ENCODE measurements at places on chromosomes 7 and 10. TPM values are rescaled to one million over a fixed set of nuclear protein-coding genes. Genes with fewer than 3 reads are reported as not detected.

DNA sequence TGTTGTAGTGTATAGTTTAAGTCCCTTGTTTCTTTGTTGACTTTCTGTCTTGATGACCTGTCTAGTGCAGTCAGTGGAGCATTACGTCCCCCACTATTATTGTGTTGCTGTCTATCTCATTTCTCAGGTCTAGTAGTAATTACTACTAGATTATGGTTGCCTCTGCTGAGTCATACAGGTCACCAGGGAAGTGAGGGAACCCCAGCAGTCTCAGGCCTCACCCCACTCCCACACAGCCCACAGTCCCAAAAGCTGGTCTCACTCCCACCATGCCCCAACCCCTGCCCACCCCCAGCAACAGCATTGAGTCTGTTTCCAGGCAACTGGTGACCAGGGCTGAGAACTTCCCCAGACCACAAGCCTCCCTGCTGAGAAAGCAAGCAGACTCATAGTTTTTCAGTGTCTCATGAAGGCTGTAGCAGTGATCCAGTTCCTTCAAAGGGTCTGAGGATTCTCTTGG is 88.0 kb downstream of the PLXDC2 start:
- DNase-seq: no peak
- no peaks in the 10 kb centered on the region for H3K27me3 ChIP-seq
- no peak overlapping the region for H3K27ac ChIP-seq
- no peak overlapping the region for H3K4me3 ChIP-seq

- H3K4me3 ChIP-seq: no peak overlapping the region
- no peaks in the 10 kb centered on the region for H3K4me1 ChIP-seq
- DNase-seq: no peak
- no peak overlapping the region for H3K27ac ChIP-seq
- H3K27me3 ChIP-seq: no peaks in the 10 kb centered on the region
These were observed 477.5 kb upstream of the FOXK1 start for GRCh38 chr7:4204513-4205165.

DNA sequence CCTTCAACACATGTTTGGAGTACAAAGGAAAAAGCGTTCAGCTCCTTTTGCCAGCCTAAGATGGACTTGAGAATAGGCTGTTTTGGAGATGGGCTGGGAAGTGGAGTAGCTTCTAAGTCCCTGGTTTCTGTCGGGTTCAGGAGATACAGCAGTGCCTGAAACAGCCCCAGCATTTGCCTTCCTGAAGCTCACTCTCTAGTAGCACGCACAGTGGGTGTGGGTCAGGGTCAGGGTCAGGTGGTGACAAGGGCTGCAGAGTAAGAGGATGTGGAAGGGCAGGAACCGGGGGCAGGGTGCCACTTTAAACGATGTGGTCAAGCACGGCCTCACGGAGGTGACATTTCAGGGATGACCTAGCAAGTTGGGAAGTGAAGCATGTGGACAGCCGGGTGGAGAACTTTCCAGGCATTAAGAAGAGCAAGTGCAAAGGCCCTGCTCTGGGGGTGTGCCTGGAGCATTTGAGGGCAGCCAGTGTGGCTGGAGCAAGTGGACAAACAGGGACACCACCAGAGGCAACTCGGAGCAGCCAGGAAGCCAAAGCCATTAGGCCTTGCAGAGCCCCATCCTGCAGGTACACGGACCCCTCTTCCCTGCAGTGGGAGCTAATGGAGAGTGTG is 382.2 kb upstream of the ZMIZ1 start:
- H3K27ac ChIP-seq: no peak overlapping the region
- H3K4me3 ChIP-seq: no peak overlapping the region
- no peaks in the 10 kb centered on the region for H3K36me3 ChIP-seq
- H3K27me3 ChIP-seq: no peaks in the 10 kb centered on the region

GRCh38 chr7:55969391-55969790 is 5.0 kb downstream of the NIPSNAP2 start:
- no peak overlapping the region for H3K4me3 ChIP-seq
- peaks cover 16% of the 10 kb centered on the region for H3K36me3 ChIP-seq
- H3K27me3 ChIP-seq: no peaks in the 10 kb centered on the region
- no peaks in the 10 kb centered on the region for H3K4me1 ChIP-seq
- no peak overlapping the region for H3K27ac ChIP-seq

DNA sequence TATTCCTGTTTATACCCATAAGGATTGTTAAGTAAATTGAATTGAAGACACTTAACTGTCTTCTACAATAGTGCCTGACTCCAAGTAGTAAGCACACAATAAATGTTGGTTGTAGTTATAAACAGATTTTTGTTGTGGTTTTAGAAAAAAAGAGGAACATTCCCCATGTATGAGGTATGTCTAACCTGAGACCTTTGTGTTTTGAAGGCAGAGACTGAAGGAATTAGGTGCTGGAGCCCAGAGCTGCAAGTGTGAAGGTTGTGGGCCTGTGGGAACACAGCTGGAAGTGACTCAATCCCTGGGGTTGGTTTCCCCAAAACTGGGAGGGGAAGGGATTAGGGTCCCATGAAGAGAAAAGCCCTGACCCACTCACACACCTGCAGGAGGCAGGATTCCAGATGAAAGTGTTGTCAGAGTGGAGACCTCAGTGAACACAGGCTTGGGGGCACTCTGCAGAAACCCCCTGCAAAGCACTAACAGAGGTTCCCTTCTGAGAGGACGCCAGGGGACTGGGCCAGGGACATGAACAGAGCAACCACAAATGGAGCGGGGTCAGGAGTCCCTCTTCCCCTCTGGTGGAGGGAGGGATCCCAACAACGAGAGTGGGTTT is 265.1 kb upstream of the KLF14 start:
- H3K27ac ChIP-seq: peak overlapping the region; percentile 20
- no peaks in the 10 kb centered on the region for H3K36me3 ChIP-seq

DNA sequence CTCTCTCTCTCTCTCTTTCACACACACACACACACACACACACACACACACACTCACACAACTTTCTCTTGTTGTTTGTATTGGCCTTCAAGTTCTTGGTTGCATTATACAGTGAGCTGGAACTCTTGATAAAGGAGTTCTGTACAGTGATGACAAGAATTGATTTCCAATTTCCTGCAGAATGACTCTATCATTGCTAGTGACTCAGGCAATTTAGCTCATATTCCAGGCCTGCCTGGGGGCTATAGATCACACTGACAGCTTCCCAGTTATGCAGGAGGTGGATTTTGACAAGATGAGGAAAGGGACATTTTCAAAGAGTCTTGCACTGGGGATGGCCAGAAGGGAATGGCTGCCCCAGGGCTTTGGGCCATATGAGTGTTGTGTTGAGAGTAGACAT is 508.8 kb downstream of the TYW1 start:
- H3K36me3 ChIP-seq: no peaks in the 10 kb centered on the region
- H3K4me1 ChIP-seq: no peaks in the 10 kb centered on the region
- H3K27ac ChIP-seq: no peak overlapping the region
- H3K4me3 ChIP-seq: no peak overlapping the region

DNA sequence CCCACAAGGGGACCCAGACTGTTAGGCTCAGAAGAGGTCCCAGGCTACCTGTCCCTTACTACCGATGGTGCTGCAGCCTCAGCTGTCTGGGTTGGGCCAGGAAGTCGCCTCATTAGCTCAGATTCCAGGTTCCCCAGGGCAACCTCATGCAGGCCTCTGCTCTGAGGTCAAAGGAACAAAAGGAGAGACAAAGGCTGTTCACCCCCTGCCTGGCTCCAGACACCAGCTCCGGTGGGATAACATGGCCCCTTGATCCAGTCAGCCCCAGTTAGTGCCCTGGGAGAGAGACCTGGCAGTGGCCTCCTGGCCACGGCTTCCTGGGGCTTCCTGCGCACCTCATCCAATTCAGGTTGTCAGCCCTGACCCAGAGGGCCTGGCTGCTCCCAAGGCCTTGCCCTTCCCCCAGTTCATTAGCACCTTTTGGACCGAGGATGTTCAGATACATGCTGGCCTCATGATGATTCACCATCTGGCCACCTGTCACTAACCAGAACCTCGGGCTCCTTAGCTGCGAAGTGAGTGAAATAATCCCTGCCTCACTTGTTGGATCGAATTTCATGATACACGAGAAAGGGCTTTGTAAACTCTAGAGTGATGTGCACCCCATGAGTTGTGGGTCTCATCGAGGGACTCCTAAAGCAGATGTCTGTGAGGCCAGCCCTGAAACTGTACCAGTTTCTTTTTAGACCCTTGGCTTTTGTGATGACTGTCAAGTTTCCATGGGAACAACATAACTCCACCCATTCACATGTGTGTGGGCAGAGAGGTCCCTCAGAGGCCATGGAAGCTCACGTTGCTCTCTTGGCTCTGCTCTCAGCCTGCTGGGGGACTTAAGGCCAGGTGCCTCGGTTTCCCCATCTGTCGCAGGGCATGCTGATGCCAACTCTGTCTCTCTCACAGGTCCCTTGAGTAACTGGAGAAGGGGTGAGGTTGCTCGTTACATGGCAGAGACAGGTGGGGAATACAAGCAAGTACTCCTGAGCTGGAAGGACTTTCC is 79.5 kb upstream of the PCBD1 start:
- no peak for DNase-seq
- H3K27me3 ChIP-seq: no peaks in the 10 kb centered on the region
- no peaks in the 10 kb centered on the region for H3K4me1 ChIP-seq

DNA sequence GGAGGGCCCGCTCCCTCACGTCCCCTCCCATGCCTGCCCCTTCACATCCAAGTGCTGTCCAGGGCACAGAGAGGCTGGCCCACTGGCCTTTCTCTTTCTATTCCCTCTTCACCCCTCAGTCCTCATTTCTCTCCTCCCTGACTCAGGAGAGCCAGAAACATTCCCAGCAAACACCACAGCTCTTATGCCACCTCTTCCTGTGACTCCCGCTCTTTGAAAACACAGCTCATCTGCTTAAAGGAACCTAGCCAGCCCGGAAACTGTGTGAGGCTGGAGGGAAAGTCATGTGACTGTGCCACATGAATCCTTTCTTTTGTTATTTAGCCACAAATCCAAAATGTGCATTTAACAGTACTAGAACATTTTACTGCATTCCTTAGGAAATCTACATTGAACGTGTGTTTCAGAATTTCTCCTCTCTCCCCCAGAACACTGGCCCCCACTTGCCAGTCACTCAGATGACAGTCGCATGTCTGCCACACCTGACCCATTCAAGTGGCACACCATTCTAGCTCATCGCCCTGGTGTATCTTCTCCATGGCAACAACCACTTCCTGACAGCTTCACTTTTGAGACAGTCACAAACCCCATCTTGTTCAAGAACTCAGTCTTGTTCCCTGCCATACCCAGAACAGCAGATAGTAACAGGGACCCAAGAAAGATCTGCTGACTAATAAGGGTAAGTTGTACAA is 42.8 kb downstream of the GRB10 start:
- H3K27me3 ChIP-seq: no peaks in the 10 kb centered on the region
- H3K27ac ChIP-seq: no peak overlapping the region
- no peaks in the 10 kb centered on the region for H3K4me1 ChIP-seq

GRCh38 chr10:60098677-60099601 is 192.6 kb upstream of the CCDC6 start:
- H3K4me3 ChIP-seq: no peak overlapping the region
- no peaks in the 10 kb centered on the region for H3K4me1 ChIP-seq
- no peaks in the 10 kb centered on the region for H3K36me3 ChIP-seq
- DNase-seq: peak; percentile 46

The NPSR1 gene
- total RNA-seq: not detected

The SLC35B4 gene
- 22.1 TPM for total RNA-seq

The MYL10 gene
- 0.30 TPM for total RNA-seq

The KRIT1 gene
- total RNA-seq: 45.7 TPM

The NRCAM gene
- 45.7 TPM for total RNA-seq

The NUTM2E gene
- 0.49 TPM for total RNA-seq

The EPDR1 gene
- total RNA-seq: 24.6 TPM

The MEOX2 gene
- total RNA-seq: not detected

All from A673 (cell line).